Ureter (tissue), 1 donor: ENCODE measurements at places on chromosomes 7 and 10.

- no peak for DNase-seq
Observed at GRCh38 chr10:43870968-43871439, 222.3 kb upstream of the ZNF32 start.

DNA sequence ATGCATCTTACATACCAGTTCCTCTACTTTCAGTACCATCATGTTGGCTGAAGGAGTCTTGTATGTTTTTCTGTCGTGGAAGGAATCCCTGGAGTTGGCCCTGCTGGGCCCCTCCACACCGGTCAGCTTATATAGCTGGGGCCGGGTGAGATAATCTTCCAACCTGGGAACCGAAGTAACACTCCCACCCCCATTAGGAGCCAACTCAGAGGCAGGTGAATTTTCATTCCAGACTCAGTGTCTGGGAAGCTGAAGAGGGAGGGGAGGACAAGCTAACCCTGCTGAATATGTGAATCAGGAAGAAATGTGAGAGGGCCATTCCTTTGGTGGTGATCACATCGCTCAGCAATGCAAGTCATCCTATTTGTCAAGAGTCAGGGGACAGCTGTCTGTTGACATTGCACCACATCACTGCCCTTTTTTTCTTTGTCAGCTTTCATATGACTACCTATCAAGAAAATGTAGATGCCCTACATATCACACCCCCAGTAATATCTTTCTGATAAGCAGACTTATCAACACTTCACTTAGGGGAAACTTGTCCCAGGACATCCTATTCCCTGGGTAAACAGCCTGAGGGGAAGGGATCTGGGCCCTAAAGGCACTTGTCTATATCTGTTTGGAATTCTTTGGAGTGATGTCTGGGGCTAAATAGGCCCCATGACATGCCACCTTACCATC is at the start of gene ANKRD1:
ANKRD1 (minus strand) TSS at position 102 of the 681 bp plus-strand sequence; CDS start at position 42, 60 bp downstream.
- DNase-seq, result no peak

- DNase-seq, result peak; percentile 46
Observed at GRCh38 chr7:99955247-99955646, 20.6 kb downstream of the AZGP1 start.

- no peak for DNase-seq
Observed at GRCh38 chr7:150842018-150842417, 10.3 kb upstream of the AOC1 start.

DNA sequence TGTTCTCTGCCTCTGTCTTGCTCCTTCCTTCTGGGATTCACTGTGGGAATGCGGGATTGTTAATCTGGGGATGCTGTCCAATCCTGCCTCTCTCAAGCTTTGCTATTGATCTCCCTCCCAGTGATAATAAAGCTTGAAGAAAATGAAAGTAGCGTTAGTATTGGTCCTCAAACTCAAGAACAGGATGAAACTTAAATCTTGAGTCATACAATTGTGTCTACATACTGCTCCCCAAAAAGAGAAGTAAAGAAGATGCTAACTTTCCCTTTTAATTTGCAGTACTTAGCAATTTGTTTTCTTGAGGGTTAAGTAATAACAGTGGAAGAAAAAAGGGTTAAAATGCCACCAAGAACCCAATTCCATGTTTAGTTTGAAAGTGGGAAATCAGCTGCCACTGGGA is 13.6 kb downstream of the CFTR start:
- no peak for DNase-seq

- no peak for DNase-seq
Observed at GRCh38 chr7:122588621-122589020, 110.3 kb downstream of the RNF133 start.

DNA sequence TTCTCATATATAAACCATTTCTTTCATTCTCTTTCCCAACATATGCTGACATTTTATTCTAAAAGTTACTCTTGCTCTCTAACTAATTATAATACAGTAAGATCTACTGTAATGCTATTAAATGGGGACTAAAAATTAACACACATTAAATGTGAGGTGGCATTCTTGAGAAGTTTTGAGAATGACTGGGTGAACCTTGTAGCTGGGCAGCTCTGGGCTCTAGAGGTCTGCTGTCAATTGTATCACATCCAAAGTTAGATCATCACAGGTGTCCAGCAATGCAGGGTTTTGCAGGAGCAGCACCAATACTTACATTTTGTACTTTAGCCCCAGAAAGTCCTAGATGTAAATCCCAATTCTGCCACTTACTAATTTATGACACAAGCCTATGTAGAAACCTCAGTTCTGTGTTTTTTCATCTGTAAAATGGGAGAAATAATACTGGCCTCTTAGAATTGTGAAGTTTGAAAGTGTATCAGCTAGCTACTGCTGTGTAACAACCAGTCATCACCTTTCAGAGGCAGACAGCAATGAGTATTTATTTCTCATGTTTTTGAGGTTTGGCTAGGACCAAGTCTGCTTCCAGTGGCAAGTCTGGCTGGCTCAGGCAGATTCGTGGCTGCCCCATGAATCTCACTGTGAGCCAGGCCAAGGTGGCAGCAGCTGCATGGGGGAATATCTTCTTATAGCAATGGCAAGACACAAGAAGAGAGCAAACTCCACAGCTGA is 79.6 kb upstream of the EMX2 start:
- no peak for DNase-seq

DNA sequence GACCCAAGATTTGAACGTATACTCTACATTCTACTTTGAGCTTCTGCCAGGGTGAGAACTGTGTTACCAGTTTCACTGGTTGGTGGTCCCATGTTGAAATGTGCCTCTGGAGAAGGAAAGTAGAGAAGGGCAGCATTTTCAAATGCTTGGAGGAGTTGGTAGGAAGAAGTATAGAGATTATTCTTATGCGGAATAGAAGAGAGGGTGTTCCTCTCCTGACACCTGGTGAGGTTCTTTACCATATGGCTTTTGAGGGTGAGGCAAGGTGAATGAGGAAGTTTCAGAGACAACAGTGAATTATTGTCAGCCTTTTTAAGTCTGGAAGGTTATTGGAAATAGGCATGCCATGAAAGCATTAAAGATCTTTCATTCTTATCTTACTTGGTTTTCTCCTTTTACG is 34.3 kb downstream of the R3HCC1L start:
- no peak for DNase-seq

GRCh38 chr7:123709525-123709924 is 39.3 kb downstream of the WASL start:
- DNase-seq, result no peak

GRCh38 chr10:131845505-131846239 is 55.1 kb upstream of the PPP2R2D start:
- DNase-seq, result peak; percentile 19

DNA sequence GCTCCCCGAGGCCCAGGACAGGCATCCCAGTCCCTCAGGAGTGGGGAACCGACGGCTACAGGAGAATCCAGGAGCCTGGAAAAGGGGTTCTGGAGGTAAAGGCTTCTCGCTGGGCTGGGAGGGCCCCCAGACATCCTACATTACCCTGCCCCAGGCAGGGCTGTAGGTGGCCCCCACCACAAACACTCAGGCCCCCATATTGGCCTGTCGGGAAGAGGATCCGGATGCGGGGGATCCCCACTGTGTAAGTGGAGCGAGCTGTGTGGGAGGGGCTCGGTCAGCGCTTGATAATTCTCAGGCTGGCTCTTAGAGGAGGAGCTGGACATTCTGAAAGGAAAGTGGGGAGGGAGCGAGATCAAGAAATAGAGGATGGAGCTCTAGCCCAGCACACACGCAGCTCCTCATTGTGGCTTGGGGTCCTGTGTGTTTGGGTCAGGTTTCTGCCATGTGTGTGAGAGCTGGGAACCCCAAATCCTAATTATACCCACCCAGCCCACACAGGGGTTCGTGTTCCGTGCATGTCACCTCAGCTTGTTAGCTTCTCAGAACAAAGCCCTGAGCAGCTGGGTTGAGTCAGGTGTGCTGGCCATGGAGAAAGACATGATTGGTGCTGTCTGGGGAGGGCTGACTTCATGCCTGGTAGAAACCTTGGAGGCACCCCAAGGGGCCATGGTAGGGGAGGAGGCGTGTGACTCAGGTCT is 49.4 kb downstream of the ZNF467 start:
- DNase-seq, result no peak

GRCh38 chr7:103010211-103010610 is 64.4 kb downstream of the FBXL13 start:
- no peak for DNase-seq

DNA sequence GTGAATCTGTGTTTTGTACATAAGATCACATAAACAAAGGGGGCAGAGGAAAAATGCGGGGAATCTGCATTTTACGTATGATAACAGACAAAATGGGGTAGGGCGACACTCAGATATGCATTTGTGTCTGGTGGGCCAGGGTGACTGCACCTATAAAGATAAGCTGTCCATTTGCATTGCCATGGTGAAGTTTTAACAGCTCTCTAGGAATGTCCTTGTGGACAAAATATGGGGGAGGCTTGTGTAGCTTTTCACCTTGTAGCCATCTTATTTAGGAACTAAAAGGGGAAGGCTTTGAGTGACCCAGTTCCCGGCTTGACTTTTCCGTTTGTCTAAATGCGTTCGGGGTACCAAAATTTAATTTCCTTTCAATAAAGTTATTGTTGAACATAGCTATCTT is 92.4 kb upstream of the AGBL3 start:
- DNase-seq, result no peak

- no peak for DNase-seq
Observed at GRCh38 chr10:12981570-12981969, 19.9 kb downstream of the CCDC3 start.

DNA sequence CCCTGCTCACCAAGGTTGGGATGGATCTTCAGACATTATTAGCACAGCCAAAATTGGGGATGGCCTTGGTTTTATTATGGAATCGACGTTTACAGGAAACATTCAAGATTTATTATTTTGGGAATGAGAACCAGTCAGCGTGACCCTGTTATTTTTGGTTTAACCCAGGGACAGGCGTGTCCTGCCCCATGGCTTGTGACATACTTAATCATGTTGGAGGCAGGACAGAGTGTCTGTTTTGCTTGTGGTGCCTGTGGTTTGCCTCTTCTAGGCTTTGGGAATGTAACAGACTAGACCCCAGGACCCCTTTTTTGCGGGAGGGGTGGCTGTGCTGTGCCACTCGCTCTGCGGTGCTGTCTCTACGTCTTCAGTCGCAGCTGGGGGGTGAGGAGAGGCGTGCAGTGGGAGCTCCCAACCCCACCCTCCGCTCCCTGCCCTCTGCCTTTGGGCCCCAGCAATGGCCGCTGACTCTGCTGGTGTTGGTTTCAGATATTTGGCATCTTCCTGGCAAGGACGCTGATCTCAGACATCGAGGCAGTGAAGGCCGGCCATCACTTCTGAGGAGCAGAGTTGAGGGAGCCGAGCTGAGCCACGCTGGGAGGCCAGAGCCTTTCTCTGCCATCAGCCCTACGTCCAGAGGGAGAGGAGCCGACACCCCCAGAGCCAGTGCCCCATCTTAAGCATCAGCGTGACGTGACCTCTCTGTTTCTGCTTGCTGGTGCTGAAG is 20.1 kb upstream of the SH2D4B start:
- no peak for DNase-seq

GRCh38 chr7:77482015-77482414 is 55.1 kb upstream of the PTPN12 start:
- DNase-seq, result peak; percentile 77

DNA sequence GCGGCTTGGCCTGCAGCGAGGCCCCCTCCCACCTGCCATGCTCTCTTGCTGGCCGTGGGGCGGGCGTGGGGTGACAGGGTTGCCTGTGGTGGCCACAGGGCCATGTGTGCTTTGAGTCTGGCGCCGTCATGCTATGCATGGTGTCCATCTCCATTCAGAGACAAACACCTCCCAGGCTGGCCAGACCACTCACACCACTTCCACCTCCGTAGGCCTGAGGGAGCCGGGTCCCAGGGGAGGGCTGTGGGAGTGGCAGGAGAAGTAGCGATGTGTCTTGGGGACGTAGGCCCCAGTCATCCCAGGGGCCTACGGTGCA is 65.5 kb downstream of the DNAJB6 start:
- DNase-seq, result no peak

- no peak for DNase-seq
Observed at GRCh38 chr10:8640301-8640700, 585.8 kb downstream of the GATA3 start.

DNA sequence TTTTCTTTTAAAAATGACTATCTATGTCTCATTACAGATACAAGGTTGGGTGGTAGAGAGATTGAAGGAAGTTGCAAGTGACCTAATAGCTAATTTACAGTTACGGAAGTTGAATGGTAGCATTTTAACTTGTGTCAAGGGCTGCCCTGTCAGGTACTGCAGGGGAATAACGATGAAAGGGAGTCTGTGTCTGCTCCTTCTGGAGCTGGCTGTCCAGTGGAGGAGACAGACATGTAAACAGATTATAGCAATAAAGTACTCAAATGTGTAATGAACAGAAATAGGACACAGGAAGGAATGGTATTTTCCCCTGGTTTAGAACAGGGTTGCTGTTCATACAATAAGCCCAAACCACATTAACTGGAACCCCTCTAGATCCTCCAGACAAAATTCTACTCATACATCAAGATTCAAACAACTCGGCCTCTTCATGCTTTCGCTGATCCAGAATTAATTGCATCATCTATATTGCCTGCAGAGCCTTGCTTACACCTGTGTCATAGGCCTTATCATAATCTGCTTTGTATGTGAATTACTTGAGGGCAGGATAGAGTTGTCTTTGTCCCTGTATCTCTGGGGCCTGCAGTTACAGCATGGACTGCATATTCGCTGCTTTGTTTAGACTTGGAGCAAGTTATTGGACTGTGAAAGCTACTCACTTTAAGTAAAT is 42.8 kb downstream of the AUTS2 start:
- DNase-seq, result no peak

GRCh38 chr10:126021833-126022500 is 125.6 kb downstream of the FANK1 start:
- DNase-seq, result no peak

- no peak for DNase-seq
Observed at GRCh38 chr10:37109000-37109399, 16.4 kb upstream of the ANKRD30A start.

- DNase-seq, result no peak
Observed at GRCh38 chr10:132840698-132841614, 55.0 kb upstream of the NKX6-2 start.

DNA sequence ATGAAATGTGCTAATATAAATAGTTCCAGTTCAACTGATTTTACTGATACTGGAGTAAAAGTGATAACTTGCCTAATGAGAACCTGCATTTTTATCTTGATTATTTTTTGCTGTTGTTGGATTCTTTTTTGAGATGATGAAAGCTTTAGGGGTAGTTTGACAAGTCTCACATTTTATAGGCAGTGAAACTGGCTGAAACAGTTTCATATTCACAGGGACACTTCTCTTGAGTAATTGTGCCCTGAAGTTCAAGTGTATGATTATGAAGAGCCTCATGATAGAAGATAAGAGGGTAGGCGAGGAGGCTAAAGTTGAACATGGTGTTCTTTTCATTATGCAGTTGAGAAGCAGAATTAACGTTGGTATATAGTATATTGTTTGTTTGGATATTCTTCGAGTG is 5.1 kb downstream of the AUTS2 start:
- DNase-seq, result no peak

- DNase-seq, result no peak
Observed at GRCh38 chr10:33657154-33657908, 322.9 kb upstream of the NRP1 start.

GRCh38 chr7:117682681-117683385 is 190.4 kb downstream of the CTTNBP2 start:
- DNase-seq, result no peak

- DNase-seq, result no peak
Observed at GRCh38 chr10:115761166-115761565, 511.8 kb downstream of the GFRA1 start.

GRCh38 chr7:110685899-110686298 is 405.0 kb upstream of the LRRN3 start:
- no peak for DNase-seq

GRCh38 chr7:84175461-84175860 is 19.1 kb downstream of the SEMA3A start:
- DNase-seq, result no peak

GRCh38 chr7:48636391-48637015 is 287.8 kb upstream of the CDC14C start:
- no peak for DNase-seq
